ENCODE measurements at places on chromosomes 16 and 17.

GRCh38 chr16:51392521-51393187, 241.6 kb upstream of the SALL1 start:
- no peak for DNase-seq

GRCh38 chr16:87351320-87351698, 32.3 kb downstream of the FBXO31 start:
- DNase-seq = no peak

GRCh38 chr17:79220713-79221291, 146.2 kb downstream of the ENGASE start:
- no peak for DNase-seq

DNA sequence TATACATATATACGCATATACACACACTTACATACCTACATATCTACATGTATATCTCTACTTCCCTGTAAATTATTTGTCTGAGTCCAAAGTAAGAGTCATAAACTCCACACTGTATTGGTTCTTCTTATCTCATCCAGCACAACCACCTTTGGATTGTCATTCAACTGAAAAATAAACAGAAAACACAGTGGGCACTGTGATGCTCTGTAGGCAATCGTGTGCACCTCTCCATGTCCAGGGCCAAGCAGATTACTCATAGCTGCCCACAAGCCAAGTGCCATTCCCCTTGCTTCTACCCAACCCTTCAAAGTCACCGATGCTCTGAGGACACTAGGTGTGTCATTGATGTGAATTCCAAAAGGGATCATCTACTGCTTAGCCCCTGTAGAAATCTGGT, 12.9 kb upstream of the TEKT3 start:
- DNase-seq = no peak

DNA sequence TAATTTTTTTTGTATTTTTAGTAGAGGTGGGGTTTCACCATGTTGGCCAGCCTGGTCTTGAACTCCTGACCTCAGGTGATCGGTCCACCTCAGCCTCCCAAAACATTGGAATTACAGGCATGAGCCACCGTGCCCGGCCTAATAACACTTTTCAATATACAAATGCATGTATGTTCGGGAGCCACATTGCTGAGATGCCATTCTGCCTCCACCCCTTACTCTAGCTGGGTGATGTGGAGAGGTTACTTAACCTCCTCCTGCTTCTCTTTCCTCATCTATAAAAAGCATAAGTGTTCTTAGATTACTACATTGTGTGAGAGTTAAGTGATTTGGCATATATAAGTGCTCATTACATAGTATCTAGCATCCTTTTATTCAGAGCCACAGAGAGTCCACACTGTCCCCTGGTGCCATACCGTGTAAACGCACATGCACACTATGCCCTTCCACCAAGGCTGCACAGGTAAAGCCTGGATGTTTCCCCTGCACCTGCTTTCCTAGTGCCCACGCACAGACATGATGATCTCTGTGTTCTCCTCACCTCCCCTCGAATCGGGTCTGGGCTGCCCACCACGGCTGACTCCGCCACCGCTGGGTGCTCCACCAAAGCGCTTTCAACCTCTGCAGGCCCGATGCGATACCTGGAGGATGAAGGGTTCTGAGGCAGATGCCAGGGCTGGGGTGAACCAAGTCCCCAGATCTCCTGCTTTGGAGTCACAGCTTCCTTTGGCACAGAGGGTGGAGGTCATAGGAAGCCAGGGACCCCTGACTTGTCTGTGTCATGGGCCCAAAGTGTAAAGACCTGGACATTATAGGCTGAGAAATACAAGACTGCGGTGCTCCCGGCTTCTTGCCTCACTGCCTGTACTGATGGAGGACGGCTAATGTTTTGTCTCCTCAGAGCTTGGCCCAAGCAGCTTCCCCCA, 49.0 kb upstream of the ACSM2B start:
- no peak for DNase-seq

DNA sequence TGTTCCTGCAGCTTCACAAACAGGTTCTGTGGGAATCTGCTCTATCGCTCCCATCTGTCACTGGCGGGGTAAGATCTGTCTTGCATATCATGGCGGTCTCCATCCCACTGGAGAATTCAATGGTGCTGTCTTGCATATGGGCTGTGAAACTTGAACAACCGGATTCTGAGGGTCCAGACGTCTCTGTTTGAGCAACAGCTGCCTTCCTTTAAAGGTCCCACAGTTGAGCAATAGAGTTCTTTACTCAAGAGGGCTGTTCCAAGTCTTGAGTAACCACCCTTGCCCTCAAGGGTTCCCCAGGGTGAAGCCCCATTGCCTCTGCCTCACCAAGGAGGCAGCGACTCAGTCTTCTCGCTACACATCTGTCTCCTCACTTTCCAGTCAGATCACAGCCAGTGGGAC, 50.8 kb downstream of the ZFHX3 start:
- no peak for DNase-seq

DNA sequence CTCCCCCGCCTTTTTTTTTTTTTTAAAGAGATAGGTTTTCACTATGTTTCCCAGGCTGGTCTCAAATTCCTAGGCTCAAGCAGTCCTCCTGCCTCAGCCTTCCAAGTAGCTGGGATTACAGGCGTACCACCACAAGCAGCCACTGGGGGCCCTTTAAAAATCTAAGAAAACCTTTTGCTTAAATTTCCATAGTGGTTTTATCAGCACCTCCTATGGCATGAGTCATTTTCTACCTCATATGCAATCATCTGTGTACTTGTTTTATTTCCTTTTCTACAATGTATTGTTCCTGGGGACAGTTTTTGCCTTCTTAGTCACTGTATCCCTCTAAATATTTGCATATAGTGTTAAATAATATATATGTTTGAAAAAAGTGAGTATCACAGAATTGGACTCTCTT, 29.2 kb downstream of the GNA13 start:
- DNase-seq = peak; percentile 83

DNA sequence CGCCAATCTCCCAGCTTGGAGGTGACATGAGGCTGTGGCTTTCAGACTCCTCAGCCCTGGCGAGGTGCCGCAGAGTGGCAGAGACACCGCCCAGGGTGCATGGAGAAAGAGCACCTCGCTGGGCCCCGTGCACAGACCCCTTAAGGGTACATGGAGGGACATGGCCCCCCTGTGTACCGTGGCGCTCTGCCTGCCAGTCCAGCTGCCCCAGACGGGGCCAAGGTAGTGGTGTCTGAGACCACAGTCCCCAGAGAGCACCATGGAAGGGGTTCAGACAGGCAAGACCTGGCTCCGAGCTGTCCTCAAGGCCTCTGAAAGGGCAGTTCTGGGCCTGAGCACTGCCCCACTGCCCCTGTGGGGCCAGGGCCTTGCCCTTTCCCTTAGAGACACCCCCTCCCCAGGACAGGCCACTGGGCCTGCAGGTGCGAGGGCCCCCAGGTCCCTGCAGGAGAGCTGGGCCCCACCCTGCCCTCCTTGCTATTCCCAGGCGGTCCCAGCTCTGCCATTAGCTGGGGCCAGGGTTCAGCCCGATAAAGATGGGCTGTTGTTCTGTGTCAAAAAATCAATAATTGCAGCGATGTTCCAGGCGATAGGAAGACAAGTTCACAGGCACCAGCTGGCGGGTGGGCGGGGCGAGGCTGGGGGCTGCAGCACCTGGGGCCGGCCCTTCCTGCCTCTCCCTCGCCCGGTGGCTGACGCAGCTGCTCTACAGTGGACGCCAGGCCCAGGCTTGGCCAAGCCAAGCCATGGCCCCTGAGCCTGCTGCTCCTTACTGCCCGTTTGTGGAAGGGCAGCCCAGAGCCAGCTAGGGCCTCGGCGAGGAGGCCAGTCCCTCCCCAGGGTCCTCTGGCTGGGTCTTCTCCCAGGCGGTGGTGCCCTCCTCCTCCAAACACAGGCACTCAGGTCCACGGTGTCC, 51.7 kb downstream of the ZFPM1 start:
- no peak for DNase-seq

GRCh38 chr17:43661699-43662412, at the start of gene MEOX1:
MEOX1 (minus strand) TSS chr17:43661922; CDS start chr17:43661534, 388 bp downstream.
- peak; percentile 83 for DNase-seq

DNA sequence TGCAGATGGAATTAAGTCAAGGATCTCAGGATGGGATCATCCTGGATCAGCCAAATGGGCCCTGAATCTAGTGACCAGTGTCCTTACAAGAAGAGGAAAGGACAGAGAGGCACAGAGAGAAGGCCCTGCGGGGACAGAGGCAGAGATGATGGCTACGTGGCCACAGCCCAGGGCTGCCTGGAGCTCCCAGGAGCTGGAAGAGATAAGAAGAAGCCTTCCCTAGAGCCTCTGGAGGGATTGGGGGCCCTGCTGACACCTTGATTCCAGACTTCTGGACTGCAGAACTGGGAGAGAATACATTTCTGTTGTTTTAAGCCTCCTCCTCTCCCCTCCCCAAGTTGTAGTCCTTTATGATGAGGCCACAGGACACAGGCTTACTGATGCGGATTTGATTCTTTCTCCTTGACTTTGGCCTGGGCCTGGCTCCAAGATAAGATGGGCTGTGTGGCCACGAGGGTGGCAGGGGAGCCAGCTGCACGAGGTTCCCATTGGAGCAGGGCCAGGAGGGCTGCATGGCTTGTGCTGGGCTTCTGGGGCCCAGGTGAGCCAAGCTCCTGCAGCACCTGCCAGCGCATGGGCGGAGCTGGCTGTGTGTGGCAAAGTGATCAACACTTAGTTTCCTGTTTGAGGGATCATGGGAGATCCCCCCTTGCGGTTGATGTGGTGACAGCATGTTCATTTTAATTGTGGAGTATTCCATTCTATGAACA, 146.1 kb downstream of the IRF8 start:
- DNase-seq = no peak

Data from activated CD4-positive, alpha-beta T cell treated with anti-CD3 and anti-CD28 coated beads, Interleukin-2, Interleukin-4, amounts not matched to agents 100 ng/mL and 50 ng/mL, durations not matched to agents 16 hours and 8 hours (primary cell).